ENCODE measurements at places on chromosomes 11 and 22.

- no peak for DNase-seq
Measured at GRCh38 chr11:2474059-2474901, 29.5 kb downstream of the KCNQ1 start.

GRCh38 chr22:23911318-23911980, 17.3 kb downstream of the MIF start:
- DNase-seq: no peak

- DNase-seq: no peak
Measured at GRCh38 chr11:105297463-105297862, 157.9 kb upstream of the CARD18 start.

DNA sequence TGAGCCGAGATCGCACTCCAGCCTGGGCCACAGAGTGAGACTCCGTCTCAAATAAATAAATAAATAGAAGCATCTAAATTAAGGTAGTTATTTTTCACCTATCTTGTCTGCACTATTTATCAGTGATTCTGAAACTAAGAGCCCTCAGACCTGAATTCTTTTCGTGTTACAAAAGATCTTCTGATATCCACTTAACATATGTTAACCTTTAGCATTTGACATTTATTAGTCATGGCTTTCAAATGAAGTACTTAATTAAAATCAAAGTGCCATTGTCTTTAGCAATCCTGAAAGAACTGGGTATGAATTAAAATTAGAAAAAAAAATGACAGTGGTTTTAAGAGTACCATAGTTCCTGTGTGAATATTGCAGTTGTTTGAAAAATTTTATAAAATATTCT, 99.1 kb upstream of the TIMP3 start:
- no peak for DNase-seq

GRCh38 chr11:102513869-102514268, 16.7 kb downstream of the MMP7 start:
- DNase-seq: no peak

Measured in KG1 (cell line).